Activated naive CD4-positive, alpha-beta T cell treated with anti-CD3 and anti-CD28 coated beads, Interleukin-2, amount 50 U/mL, for 72 hours (primary cell): ENCODE measurements at places on chromosomes 4 and X. TPM values are rescaled to one million over a fixed set of nuclear protein-coding genes. Genes with fewer than 3 reads are reported as not detected.

Gene ERCC6L
- total RNA-seq, result 21.8 TPM

Gene PRRG3
- total RNA-seq, result not detected

Gene AFM
- not detected for total RNA-seq

Gene MID1
- 0.91 TPM for total RNA-seq

- no peak for DNase-seq
These were observed 62.3 kb downstream of the RTL9 start for GRCh38 chrX:110420771-110421499.

GRCh38 chr4:15855804-15856475 lies 77.8 kb downstream of the CD38 start:
- no peak for DNase-seq

GRCh38 chrX:41019041-41019392 lies 66.2 kb upstream of the USP9X start:
- no peak for DNase-seq

GRCh38 chr4:53653484-53654053 lies 62.3 kb upstream of the LNX1 start:
- DNase-seq, result no peak

DNA sequence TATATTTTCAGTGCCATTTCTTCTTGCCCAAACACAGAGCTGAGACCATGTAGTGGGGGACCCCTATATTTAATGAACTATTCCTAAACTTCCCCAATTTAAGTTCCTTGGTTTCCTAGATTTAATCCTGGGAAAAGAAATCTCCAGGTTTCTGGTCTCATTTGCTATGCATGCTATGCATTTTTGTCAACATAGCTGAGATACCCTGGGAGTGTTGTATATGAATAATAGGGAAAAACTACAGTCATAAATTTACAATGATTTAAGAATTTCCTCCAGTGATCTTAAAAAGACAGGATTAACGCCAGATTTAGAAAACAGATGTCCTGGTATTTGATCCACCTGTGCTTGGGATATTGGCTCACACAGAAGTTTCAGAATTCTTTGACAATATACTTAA lies 136.8 kb upstream of the RAPGEF2 start:
- no peak for DNase-seq

DNA sequence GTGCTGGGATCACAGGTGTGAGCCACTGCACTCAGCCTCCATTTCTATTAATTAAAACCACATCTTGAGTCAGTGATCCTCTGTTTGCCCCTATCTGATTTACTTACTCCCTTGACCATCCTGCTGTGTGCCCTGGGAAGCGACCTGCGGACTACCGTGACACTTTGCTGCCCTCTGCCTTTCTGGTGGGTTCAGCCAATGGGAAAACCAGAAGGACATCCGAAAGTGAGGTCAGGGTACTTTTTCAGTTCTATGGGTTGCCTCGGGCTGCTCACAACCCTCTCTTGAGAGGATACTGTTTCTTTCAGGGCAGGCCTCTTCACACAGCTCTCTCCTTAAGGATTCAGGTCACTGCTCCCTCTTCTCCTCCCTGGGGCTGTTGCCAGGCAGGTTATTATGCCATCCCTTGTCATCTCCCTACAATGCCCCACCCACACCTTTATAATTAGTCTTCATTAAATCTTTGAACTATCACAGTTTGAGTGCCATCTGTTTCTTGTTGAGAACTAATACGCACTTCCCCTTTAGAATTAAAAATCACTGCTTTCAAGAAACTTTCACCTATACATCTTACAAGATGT lies 21.4 kb downstream of the PLAC8 start:
- DNase-seq, result no peak

GRCh38 chrX:64427281-64427680 lies 32.0 kb upstream of the MTMR8 start:
- DNase-seq, result no peak

- DNase-seq, result no peak
These were observed 25.3 kb downstream of the GPM6B start for GRCh38 chrX:13791559-13791958.

GRCh38 chr4:40325406-40326019 lies 9.6 kb upstream of the CHRNA9 start:
- no peak for DNase-seq

DNA sequence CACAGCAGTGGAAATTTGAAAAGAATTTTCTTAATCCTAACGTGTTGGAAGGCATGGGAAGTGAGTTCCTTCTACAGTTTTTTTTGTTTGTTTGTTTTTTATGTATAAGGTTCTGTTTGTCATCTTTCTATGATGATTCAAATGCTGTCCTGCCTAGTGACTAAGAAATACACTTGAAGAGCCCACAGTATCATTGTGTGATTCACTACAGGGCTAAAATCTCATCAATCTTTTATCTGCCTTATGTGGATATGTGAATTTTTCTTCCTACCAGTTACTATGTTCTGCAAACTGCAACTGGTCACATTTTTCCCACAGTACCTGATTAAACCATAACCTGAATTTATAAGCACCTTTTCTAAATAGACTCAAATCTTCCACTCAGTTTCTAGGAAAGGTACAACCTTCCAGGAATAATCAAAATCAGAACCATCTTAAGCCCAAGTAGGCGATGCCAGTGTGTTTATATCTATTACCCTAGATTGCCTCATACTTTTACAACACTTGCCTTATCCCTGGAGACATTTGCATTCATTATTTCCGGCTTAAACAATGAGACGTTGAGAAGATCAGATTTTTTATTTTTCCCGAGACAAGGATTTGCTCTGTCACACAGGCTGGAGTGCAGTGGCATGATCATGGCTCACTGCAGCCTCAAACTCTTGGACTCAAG lies 214.6 kb upstream of the GALNT7 start:
- DNase-seq, result no peak

DNA sequence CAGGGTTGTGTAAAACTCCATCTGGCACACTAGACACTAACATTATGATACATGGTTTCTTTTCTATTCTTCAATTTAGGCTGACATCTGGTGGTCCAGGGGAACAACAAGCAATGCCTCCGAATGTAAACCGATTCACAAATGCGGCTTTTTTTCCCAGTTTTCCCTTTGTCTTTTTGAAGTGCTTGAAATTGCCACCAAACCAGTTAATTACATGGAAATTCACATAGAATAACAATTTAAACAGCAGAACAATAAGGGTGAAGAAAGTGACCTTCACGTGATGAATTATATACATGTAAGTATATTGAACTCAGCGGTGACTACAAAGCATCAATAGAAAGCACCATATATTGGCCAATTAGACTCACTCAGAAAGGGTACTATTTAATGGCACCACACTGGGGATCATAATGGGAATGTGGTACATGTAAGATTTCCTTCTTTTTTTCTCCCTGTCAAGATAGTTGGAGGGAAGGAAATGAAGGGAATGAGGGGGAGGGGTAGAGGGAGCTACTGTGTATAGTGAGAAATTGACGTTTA lies 103.9 kb downstream of the MMRN1 start:
- DNase-seq, result no peak

GRCh38 chr4:123555233-123555806 lies 158.7 kb downstream of the SPRY1 start:
- no peak for DNase-seq

DNA sequence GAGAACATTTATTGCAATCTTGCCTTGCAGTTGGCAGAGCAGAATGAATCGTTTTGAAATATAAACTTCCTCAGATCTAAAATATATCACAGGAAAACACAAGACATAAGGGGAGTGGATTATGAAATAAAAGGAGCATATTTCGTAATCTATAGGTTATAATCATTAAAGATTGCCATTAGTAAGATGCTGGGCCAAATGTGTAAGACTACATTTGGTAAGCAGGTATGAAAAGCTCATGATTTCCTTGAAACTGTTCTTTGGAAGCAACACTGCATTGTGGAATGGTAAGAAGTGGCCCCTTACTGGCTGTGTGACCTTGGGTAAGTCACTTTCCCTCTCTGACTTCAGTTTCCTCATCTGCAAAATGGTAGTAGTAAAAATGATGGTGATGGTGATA lies 68.3 kb downstream of the AFF2 start:
- no peak for DNase-seq

DNA sequence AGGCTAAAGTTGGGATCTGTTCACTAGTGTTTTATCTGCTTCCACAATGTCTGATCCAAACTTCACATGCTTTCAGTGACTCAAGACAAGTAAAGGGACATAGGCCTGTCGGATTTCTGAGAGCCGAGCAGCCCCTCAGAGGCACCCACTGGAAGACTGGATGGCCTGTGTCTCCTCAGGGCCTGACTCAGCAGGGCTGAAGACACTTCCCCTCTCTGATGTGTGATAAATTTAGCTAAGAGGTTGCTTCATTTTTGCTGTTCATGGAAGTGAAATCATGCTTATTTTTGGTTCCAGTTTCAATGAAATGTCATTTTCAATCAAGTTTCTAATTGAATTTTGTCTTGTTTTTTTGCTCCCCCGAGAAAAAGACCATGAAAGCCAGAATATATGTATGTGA lies 93.7 kb downstream of the MXRA5 start:
- DNase-seq, result no peak

DNA sequence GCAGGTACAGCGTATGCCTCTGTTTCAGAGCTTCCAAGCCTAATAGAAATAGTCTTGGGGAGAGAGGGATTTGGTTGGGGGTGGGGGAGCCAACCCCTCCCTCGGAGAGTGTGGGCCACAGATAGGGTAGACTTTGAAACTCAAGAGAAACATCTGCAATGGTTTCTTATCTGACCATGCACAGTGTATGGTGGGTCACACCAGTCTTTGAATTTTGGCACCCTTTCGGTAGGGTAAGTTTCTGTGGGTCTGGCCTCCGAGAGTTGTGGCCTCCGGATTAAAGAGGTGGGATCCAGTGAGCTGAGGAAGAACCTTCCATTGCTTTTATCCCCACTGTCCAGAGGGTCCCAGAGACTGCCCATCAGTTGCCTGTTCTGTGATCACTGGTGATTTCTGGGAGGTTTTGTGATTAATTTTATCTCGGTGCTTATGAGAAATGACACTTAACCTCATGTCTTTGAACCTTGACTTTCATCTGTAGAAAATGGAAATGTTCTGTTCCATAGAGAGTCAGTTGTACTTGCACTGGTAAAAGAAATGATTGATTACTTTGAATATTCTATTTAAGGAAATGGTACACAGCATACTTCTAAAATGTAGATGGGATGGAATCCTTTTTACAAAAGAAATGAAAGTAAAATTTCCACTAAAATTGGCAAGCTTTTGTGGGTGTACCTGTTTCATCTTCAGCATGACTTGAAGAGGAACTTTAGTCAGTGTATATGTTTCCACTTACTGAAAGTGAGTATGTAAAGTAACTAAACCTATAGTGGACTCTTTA lies 62.7 kb downstream of the TMEM131L start:
- no peak for DNase-seq

DNA sequence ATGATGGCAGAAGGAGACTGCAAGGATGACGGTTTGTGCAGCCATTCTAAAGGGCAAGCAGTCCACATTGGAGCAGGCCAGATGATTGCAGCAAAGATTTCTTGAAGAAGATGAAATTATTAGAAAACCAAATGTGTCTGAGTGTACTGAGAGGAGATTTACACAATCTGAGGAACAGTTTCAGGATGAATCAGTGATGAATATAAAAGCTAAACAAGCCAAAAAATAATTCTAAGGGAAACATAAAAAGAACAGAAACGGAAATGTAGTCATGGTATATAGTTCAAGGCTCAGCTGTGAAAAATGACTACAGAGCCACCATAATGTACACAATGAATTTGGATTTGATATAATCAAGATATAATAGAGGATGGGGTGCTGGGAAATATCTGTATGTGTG lies 168.5 kb downstream of the PDGFC start:
- no peak for DNase-seq

DNA sequence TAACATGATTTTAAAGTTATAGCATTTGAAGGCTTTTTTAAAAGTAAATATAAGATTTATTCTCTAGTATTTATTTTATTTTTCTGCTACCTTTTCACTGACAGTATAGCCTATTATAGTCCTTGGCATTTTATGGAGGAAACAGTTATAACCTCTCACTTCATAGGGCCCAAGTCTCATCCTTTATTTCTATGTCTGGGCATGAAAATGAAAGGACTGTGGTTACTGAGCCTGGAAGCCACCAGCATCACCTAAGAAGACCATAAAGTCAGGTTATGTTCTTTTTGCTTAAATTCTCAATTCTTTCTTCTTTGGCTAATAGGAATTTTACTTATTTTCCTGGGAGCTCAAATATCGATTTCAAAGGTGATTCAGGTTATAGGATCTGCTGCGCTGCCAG lies 494.7 kb upstream of the TECRL start:
- DNase-seq, result no peak

- no peak for DNase-seq
These were observed 22.3 kb upstream of the RNF150 start for GRCh38 chr4:141155586-141155985.

DNA sequence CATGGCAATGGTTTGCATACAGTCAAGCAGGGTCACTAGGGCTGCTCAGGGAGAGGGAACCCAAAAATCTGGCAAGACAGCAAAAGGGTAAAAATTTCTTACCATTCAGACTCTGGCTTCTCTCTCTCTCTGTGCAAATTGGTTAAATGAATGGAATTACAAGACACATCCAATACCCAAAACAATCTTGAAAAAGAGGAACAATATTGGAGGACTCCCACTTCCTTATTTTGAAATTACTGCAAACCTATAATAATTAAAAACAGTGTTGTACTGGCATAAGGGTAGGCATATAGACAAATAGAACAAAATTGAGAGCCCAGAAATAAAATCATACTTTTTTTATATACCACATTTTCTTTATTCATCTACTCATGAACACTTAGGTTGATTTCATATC lies 24.1 kb downstream of the ETDA start:
- no peak for DNase-seq

DNA sequence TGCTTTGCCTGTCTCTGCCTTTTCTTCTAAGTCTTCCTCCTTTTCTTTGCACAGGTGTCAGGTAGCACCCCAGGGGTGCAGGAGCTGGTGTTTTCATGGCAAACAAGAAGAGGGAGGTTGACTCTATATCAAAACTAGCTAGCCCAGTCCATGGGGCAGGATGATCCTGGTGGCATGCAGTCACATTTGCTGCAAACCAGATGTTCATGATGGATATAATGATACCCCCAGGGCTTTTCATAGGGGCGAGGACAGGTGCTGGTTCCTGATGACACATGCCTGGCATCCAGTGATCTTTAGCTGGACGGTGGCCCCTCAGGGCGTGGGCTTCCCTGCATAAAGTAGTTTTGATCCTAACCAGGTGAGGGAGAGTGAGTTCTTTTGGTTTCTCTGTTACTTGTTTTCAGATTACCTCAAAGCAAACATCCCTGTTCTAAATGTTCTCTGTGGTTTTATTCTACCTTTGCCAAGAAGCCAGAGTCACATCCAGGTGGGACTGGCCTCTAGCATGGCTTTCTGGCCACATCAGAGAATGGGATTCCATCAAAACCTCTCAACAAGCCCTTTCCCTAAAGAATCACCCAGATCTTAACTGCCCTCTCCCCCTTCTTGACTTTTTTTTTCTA lies 11.2 kb upstream of the UBA6 start:
- no peak for DNase-seq

GRCh38 chr4:26287756-26288155 lies 33.1 kb upstream of the RBPJ start:
- DNase-seq, result no peak

DNA sequence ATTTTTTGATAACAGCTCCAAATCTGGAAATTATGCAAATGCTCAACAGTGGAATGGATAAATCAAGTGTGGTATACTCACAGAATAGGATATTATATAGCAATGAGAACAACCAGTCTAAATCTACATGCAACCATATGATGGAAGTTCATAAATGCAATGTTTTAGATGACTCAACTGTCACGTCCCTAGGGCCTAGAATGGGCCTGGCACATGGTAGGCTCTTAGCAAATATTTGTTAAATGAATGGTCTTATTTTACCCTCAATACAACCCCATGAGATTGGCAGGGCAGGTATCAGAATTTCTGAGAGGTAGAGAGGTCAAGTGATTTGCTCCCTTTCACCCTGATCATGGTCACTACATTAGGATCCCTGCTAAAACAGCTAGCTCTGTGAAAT lies 14.6 kb upstream of the NKX3-2 start:
- DNase-seq, result no peak
